HFF-Myc (cell line): ENCODE measurements at places on chromosomes 2 and 18.

GRCh38 chr2:233009661-233010060 lies 3.4 kb downstream of the NGEF start:
- DNase-seq: no peak

GRCh38 chr2:173607606-173608311 lies 253.1 kb downstream of the CDCA7 start:
- DNase-seq: no peak

- DNase-seq: no peak
Measured at GRCh38 chr2:63044362-63045327, 6.0 kb upstream of the OTX1 start.

- no peak for DNase-seq
Measured at GRCh38 chr2:207341804-207342203, 176.1 kb upstream of the KLF7 start.

DNA sequence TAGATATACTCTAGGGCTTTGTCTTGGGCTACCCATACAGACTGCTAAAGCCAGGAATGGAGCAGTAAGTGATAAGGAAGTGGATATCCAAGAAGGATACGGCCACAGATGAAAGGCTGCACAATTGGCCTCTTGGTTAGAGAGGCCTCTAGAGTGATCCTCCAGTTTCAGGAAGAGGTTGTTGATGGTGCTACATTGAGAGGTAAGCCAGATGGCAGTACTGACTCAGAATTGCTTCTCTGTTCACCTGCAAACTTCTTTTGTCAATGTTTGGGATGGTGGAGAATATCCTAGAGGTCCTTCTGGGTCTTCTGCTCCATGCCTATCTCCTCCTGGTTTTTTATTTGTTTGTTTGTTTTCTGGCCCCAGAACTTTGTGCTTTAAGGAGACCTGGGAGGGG lies 226.8 kb upstream of the LRRTM1 start:
- DNase-seq: no peak

GRCh38 chr2:68412127-68412819 lies 47.2 kb downstream of the PLEK start:
- DNase-seq: no peak

DNA sequence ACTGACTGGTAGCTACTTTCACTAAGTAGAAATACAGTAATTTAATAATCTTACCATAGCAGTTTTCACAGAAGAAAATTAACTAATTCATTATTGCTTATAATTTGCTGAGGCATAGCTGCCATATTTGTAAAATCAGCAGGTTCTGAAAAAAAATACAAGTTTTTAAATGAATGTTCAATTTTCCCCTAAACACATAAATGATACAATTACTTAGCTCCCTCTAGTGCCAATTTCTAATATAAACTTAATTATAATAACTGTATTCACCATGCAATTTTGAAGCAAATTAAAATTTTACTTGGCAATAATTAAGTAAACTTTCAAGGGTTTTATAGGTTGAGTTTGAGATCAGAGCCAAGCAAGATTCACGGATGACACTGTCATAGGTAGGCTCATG lies 1321.6 kb upstream of the ACVR2A start:
- no peak for DNase-seq

DNA sequence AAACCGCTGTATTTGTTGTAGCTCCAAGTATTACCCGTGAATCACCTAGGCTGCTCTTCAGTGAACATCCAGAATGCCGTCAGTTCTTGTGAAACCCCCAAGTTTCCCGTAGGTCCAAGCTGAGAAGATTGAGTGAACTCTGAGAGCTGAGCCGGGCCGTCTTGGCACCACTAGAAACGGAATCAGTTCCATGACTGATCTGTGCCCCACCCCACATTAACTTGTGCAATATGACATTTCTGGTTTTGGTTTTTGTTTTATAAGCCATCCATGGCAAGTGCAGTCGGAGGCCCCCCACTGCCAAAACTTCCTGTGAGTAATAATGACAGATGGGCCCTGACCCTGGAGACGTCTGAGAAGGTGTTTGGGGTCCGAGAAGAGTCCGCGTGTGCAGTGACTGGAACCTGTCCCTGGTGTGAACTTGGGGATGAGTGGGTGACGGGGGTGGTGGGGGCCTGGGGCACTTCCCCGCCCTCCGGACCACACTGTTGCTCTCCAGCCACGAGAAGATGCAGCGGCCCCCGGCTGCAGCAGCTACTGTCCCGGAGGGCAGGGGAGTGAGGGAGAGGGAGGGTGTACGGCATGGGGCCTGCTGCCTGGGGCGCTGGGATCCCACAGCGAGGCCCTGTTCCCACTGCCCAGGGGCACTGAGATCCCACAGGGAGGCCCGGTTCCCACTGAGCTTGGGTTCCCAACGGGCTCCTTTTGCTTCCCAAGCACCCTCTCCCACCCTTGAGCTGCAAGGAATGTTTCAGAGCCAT lies 26.5 kb downstream of the NFATC1 start:
- no peak for DNase-seq

GRCh38 chr2:73359915-73360697 lies 25.5 kb upstream of the ALMS1 start:
- DNase-seq: no peak

DNA sequence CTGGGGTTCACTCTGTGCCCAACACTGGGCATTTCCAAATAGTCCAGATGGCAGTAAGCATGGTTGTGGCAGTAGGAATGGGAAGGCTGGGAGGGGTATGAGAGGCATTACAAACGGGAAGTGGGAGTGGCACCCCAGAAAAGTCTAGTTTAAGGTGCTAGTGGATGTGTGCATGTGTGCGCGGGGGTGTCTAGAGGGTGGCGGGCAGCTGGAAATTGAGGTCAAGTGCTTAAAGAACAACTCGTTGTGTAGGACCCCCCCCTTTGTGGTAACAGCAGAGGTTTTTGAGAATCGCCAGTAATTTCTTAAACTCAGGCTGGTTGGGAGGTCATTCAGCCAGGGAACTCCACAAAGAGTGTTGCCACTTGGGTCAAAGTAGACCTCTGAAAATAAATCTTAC lies 69.9 kb downstream of the RHBDD1 start:
- no peak for DNase-seq

GRCh38 chr2:134411828-134412638 lies 158.2 kb downstream of the MGAT5 start:
- DNase-seq: peak; percentile 66

DNA sequence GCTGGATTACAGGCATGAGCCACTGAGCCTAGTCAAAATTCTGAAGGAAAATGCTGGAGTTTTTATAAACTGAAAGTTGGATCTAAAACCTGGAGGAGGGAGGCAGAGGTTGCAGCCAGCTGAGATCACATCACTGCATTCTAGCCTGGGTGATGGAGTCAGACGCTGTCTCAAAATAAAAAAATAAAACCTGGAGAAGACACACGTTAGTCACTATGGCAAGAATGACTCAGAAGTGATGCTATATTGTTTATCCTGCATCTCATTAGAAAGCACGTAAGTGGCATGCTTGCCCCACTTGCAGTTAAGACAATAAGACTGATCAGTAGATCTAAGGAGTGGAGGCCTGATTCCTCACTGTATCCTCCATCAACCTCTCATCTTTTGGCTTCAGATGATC lies 106.6 kb upstream of the STON1 start:
- peak; percentile 39 for DNase-seq

- no peak for DNase-seq
Measured at GRCh38 chr2:227450311-227450841, 21.6 kb upstream of the AGFG1 start.

DNA sequence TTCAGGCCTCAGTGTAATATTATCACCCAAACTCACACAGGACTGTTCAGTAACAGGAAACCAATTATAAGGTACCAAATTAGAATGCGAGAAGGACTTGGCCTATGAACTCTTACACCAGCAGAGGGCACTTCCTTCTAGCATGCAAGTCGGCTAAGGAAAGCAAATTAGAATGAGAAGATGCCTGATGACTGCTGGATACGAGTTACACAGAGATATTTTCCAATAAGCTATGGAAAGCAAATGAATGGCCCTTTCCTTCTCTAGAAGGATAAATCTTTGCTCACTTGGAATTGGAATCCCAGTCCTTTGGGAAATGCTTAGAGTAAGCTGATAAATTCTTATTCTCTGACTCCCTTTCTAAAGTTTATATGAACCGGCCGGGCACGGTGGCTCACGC lies 109.8 kb downstream of the AP1S3 start:
- DNase-seq: peak; percentile 62

DNA sequence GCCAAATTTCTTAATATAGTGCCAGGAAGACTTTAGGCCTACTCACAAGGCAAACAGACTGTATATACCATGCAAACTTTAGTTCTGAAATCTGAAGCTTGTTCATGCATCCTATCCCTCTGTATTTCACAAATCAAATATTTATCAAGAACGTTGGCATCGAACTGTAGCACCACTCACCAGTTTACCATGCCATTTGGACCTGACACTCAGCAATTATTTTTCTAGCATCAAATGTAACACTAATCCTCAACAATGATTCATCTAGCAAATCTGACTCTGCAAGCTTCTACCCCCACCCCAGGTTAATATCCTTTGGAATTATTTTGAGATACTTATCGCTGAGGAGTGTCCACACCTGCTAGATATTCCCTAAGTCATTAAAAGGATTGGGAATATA lies 1506.6 kb downstream of the LRP1B start:
- no peak for DNase-seq
